Liver (tissue), 10 donors: ENCODE measurements at places on chromosomes 3 and 15. TPM values are rescaled to one million over a fixed set of nuclear protein-coding genes. Genes with fewer than 3 reads are reported as not detected.

TICRR gene
- total RNA-seq = under 0.01 TPM

FAM43A gene
- total RNA-seq = 3.0 TPM

ANKRD63 gene
- not detected for total RNA-seq

C3orf22 gene
- not detected for total RNA-seq

SIDT1 gene
- total RNA-seq = 1.5 TPM

SLC6A1 gene
- 71.9 TPM for total RNA-seq

ASB14 gene
- total RNA-seq = not detected

ITGB5 gene
- 66.6 TPM for total RNA-seq

VGLL3 gene
- 0.70 TPM for total RNA-seq

MKRN2OS gene
- total RNA-seq = 0.17 TPM

KBTBD12 gene
- 0.08 TPM for total RNA-seq

GRK7 gene
- not detected for total RNA-seq

C15orf62 gene
- 0.92 TPM for total RNA-seq

ATP13A5 gene
- not detected for total RNA-seq

CHCHD6 gene
- 2.9 TPM for total RNA-seq

MED12L gene
- 2.1 TPM for total RNA-seq

KNG1 gene
- 605 TPM for total RNA-seq

FBXO22 gene
- 23.1 TPM for total RNA-seq

HTR3E gene
- not detected for total RNA-seq

CCR8 gene
- total RNA-seq = not detected

PSMD2 gene
- 213 TPM for total RNA-seq

PBRM1 gene
- 57.7 TPM for total RNA-seq

MESP1 gene
- 0.14 TPM for total RNA-seq

FAM219B gene
- total RNA-seq = 15.6 TPM

CNTN3 gene
- 0.84 TPM for total RNA-seq

TRPC1 gene
- total RNA-seq = 4.7 TPM

AADACL2 gene
- not detected for total RNA-seq

MNS1 gene
- 1.3 TPM for total RNA-seq
